IMR-90 (cell line): ENCODE measurements at places on chromosomes 5 and 9.
A peak's percentile ranks its signal among the peaks of the same experiment; 100 is the strongest.

DNA sequence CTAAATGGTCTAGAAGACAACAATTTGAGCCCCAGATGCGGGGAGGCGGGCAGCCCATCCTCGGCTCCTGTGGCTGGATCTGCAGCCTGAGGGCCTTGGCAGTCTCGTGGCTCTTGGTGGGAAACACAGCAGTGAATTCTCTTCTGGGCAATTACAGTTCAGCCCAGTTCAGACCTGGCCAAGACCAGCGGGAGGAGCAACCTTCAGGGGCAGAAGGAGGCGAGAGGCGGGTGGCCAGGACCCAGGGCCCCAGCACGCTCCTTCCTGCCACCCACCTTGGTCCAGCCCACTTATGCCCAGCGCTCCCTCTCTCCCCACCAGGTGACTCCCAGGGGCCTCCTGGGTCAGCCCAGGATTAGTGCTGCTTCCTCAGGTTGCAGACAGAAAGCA is 7.8 kb downstream of the MYMK start:
- no peak for DNase-seq

- DNase-seq, result peak; percentile 61
Measured at GRCh38 chr9:126965541-126966428, 51.2 kb downstream of the RALGPS1 start.

DNA sequence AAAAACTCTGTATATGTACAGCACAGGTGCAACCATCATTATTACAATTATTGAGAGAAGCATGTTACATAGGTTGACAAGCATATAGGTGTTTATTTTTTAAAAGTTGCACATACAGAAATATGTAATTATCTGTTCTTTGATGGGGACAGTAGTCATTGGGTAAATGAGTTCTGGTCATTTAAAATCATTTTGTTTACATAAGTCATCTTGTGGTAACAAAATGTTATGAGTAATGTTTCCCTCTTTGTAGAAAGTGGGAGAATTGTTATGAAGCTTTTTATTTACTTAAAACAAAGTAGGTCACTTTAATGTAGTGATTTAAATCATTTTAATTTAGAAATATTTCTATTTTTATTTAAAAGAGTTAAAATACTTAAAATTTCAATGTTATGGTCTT is 33.8 kb upstream of the FBXL17 start:
- no peak for DNase-seq

DNA sequence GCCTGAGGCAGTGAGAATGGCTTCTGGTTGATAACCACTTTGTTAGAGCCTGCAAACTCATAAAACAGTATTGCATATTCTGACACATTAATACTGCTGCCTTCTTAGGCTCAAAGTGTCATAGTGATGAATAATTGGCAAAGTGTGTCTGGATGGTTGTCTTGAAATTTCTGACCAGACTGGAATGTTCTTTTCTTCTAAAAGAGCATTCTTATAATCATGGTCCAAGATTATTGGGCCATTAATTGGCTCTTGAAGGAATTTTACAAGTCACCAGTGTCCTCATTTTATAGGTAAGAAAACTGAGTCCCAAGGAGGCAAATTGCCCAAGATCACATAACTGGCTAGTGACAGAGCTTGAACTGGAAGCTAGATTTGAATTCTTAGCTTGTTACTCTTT is 111.7 kb downstream of the PCSK1 start:
- DNase-seq, result peak; percentile 47

GRCh38 chr9:34465468-34465867 is 6.9 kb downstream of the DNAI1 start:
- DNase-seq, result no peak

DNA sequence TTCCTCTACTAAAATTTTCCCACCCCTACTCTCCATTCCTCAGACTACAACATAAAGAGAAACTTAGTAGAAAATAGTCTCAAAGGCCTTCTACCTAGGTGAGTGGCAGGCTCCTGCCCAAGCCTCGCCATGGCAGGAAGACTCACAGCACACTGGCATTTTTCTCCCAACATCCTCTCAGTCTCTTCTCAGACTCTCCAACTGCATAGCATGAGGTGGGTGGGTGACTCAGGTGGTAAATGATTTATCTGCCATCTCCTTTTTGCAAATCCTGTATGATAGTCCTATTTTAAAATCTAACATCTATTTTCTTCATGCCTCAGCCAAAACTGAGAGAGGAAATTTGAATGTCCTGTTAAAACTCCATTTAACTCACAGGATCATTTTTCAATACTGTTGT is 33.5 kb upstream of the GRIA1 start:
- DNase-seq, result no peak

GRCh38 chr5:139481122-139481533 is 1.4 kb downstream of the STING1 start:
- DNase-seq, result no peak

- DNase-seq, result no peak
Measured at GRCh38 chr5:35954175-35954574, 15.8 kb upstream of the CAPSL start.

DNA sequence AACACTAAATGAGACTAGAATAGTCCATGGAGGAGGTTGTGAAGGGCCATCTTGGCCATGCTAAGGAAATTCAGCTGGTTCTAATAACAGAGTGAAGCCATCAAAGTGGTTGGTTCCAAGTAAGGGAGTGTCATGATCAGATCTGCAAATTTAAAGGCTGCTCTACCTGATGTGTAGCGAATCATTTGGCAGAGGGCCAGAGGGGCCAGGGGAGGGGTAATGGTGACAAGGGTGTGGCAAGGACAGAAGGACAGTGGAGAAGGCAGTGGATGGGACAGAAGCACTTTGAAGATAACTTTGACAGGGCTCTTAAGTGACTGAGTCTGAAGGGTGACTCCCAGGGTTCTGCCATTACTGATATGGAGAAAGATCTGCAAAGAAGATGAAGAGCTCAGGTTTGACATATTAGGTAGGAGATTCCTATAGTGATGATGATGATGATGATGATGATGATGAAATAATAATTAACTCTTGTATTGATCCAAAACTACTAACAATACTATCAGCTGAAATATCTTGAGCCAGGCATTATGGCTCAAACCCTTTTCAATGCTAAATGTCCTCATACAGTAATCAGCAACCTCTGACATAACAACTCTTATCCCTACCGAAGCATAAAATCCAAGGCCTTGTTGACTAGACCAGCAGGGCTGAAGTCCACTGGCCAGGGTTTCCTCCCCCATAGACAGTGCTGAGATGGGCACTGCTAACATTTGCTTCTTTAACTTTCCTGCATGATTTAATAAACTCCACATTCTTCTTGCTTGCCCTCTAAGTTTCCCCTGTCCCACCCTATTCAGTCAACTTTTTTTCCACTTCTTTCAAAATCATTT is 20.0 kb downstream of the KIAA1191 start:
- DNase-seq, result no peak

- DNase-seq, result no peak
Measured at GRCh38 chr5:10645146-10645545, 81.3 kb downstream of the ANKRD33B start.

- DNase-seq, result no peak
Measured at GRCh38 chr9:134059661-134060395, 8.0 kb downstream of the BRD3 start.

GRCh38 chr9:132240841-132241482 is 79.1 kb downstream of the NTNG2 start:
- peak; percentile 85 for DNase-seq

DNA sequence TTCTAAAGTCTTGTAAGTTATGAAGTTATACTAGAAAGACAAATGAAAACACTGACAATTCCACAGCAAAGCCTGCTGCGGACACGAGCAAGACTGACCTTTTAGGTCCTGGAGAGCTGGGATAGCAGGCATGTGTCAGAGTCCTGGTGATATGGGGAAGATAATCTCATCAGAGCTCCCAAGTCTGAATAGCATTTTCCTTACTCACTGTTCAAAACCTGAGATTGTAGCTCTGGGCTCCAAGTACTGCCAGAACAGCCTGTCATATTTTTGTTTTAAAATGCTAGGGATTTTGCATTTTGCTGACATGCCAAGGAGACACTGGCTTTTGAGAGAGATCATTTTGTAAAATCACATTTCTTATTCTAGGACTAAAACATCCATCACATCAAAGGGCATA is 90.1 kb downstream of the DRD1 start:
- peak; percentile 64 for DNase-seq

DNA sequence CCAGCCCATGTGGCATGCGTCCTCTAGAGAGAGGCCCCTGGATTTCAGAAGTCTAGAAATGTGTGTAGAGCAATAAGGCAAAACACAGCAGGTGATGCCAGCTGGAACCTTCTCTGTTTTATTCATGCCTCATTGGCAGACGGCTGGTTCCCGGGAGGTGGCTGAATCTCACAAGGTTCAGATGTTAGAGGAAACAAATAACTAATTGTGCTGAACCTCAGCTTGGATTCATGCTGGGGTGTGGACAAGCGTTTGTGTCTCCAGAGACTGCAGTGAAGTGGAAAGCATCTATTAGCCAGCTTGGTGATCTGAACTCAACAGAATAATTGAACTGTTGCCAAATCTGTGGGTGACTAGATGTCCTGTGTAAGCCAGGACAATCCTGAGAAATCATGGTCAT is 131.1 kb upstream of the NR4A3 start:
- DNase-seq, result no peak

DNA sequence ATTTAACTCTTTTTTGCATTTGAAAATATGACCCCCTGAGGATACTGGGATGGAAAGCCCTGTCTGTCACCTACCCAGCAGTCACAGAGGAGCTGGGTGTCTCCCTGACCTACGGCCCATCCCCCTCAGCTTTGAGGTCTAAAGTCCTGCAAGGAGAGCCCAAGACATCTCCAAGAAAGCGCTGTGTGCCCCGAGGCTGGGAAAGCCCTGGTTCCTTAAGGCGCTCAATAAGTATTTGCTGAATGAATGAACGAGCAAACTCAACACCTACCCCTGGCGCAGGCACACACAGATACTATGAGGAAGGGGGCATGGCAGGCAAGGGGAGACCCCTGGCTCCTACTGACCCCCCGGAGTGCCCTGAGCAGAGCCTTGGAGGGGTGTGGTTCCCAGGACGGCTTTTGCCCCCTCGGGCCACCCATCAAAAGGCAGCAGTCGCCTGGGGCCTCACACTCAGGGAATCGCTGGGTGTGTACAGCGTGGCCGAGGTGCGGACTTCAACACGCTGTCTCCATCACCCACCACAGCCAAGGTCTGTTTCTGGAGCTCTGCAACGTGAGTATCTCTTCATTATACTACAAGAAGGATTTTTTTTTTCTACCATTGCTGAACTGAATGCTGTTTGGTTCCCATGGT is 211.6 kb downstream of the ERCC6L2 start:
- no peak for DNase-seq

DNA sequence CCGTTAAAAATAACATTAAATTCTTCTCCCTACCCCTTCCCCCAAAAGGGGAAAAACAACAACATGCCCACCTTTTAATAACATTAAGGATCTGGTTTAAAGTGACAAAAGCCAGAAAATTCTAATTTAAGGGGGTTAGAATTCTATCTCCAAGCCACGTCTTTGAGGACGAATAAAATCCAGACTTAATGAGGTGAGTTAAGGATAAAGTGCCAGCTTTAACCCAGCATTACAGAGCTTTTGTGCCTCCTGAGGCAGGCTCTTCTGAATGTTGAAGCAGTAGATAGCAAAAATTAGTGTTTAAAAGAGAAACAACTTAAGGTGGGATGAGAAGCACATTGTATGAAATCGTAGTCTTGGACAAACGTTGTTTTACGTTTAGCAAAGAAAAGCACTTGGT is 329.0 kb upstream of the MPDZ start:
- DNase-seq, result no peak

- peak; percentile 35 for DNase-seq
Measured at GRCh38 chr5:33725806-33726205, 166.0 kb downstream of the ADAMTS12 start.

DNA sequence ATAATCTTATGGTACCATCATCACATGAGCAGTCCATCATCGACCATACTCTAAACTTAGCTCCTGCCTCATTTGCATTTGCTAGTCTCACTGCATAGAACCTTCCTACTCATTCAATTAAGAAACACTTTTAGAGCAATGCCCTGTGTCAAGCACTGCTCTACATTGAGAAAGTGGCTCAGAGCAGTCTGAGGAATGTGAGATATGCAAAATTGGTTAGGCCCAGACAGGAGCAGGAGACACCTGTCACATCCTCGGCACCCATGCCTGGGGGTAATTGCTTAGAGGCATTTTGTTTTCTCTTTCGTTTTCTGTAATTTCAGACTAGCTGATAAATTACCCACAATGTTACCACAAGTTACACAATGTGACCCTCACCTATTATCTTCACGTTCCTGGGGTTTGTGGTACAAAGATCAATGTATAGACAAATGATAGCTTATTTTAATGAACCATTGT is 4.9 kb upstream of the RARS1 start:
- no peak for DNase-seq

DNA sequence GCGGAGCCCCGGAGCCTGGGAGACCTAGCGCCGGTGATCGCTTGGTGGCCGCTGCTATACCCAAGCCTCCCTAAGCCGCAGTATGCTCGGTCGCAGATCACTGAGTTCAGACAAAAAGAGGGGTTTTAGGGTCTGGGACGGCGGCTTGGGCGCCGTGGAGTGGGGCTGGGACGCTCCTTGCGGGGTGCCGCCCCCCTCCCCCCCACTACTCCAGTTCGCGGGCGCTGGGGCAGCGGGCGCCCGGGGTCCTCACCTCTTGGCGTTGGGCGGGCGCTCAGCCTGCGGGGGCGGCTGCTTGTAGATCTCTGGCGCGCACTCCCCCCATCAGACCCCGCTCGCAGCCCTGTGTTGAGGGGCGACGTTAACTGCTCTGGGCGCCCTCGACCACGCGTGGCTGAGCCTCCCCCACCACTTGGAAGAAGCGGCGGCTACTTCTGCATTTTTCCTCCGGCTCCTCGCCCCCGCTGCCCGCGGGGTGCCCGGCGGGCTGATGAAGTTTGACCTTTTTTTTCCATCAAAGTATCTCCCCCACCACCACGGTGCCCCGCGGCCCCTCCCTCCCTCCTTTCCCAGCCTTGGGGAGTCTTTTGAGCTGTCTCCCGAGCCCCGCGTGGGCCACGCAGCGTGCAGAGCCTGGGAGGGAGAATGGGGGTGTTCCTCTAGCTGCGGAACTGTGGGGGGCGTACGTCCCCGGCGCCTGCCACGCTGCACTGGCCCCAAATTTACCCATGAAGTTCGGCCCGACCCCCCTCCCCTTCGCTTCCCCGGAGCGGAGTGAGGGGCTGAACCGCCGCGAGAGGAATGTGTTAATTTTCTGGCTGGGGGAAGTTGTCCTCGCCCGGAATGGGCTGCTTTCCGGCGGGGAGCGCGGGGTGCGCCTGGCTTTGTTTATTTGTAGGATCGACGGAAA is 1.2 kb downstream of the CXXC5 start:
- no peak for DNase-seq

DNA sequence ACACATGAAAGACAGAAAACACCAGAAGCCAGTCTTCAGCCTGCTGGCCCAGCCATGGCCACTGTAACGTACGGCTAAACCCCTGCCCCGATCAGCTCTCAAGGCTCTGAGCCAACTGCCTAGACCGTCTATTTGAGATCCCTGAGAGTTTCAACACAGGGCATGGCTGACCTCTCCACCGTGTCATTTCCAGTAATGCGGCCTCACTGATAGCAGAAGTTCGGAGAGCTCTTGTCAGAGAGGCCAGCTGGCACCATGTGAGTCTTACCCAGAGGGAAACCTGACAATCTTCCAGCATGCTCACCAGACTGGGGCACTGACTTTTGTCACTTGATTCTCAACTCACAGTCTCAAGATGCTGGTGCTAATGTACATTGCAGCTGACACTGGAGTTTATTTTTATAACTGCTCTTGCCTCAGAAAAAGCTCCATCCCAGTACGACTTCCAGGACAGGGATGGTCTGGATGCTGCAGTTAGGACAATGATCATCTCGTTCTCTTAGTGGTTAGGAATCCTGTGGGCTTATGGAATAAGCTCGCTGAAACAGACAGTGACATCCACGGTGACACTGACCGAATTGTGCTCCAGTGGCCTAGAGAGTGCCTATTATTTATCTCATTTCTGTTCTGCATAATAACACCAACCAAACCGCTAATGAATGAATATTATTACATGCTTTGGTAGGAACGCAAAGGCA is 372.7 kb downstream of the ICE1 start:
- no peak for DNase-seq
